ENCODE measurements at places on chromosomes 3 and 15.

DNA sequence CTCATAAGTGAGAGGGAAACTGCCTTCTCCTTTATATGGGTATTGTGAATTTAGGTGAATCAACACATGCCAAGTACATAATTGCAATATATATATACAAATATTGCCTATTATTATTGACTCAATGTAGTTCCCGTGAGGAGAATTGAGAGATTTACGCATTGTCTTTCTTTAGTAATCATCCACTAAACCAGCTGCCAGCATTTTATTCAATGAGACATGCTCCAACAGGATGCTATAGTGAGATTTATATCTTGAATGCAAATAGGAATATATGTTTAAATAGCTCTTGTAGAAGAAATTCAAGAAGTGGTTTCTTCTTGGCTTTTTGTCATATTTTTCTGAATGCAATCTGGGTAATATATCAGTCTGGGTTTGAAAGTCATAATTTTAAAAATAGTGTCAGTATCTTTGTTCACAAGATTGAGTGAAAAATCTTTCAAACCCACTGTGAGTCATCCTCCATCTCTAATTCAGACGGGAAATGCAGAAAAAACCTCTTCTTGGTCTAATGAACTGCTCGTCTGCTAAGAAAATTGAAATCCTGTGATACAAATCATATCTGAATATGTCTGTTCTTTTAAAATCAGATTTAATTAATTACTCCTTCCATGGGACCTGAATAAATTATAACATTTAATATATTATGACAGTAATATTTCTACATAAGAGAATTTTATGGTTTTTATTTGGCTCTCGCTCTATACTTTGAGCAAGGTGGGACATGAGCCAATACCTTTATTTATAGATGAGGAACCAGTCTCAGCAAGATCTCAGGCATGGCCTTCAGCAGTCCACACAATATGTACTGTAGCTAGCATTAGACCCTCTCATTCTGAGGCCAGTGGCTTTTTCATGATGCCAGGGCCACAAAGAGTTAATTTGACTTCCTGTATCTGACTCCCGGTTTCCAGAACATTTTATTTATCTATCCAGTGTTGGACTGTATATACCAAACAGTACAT lies 516.0 kb downstream of the GABRG3 start:
- no peak for DNase-seq

DNA sequence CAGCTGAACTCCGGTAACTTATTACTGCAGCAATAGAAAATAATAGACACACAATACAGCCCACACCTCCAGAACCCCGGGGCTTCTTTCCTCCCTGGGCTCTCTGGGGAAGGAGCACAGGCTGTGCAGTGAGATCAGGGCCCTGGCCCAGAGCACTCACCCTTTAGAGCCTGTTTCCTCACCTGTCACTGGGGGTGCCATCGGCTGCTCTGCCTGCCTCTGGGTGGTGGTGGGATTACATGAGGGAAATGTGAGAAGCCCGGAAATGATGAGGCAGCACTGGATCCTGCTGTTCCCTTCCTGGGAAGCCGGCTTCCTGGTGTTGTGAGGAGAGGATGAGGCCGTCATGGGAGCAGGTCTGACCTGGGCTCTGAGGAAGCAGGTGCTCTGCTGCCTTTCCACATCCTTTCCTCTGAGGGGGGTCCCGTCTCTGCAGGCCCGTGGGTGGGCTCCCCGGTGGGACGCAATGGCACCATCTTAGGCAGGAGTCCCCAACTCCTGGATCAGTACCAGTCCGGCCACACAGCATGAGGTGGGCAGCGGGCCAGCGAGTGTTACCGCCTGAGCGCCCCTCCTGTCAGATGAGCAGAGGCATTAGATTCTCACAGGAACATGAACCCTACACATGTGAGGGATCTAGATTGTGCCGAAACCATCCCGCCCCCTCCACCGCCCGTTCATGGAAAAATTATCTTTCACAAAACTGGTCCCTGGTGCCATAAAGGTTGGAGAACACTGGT lies 220.9 kb upstream of the CTDSPL start:
- DNase-seq, result no peak

GRCh38 chr3:189629803-189630455 lies 1.3 kb upstream of the TP63 start:
- no peak for DNase-seq

DNA sequence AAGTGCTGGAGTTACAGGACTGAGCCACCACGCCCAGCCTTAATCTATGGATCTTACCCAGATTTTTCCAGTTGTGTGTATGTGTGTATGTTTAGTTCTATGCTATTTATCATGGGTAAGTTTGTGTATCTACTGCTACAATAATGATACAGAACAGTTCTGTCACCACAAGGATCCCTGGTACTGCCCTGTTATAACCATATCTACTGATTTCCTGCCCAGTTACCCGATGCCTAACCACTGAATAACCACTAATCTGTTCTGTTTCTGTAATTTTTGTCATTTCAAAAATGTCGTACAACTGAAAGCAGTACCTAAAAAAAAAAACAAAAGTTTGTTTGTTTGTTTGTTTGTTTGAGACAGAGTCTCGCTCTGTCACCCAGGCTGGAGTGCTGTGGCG lies 123.7 kb upstream of the RAP2B start:
- no peak for DNase-seq

DNA sequence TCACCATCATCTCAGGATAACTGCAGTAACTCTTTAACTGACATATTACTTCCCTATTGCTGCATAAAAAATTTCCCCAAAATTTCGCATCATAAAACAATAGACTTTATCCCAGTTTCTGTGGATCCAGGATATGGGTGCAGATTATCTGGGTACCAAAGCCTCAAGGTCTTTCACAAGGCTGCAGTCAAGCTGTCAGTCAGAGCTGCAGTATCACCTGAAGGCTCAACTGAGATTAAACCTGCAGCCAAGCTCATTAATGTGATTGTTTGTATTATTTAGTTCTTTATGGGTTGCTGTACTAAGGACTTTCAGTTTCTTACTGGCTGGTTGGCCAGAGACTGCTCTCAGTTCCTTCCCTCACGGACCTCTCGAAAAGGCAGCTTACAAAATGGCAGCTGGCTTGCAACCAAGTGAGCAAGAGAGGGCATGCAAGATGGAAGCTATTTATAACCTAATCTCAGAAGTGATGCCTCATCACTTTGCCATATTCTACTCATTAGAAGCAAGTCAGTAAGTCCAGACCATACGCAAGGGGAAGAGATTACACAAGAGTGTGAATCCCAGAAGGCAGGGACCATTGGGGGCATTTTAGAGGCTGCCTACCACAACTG lies 54.9 kb downstream of the DCUN1D1 start:
- DNase-seq, result no peak

DNA sequence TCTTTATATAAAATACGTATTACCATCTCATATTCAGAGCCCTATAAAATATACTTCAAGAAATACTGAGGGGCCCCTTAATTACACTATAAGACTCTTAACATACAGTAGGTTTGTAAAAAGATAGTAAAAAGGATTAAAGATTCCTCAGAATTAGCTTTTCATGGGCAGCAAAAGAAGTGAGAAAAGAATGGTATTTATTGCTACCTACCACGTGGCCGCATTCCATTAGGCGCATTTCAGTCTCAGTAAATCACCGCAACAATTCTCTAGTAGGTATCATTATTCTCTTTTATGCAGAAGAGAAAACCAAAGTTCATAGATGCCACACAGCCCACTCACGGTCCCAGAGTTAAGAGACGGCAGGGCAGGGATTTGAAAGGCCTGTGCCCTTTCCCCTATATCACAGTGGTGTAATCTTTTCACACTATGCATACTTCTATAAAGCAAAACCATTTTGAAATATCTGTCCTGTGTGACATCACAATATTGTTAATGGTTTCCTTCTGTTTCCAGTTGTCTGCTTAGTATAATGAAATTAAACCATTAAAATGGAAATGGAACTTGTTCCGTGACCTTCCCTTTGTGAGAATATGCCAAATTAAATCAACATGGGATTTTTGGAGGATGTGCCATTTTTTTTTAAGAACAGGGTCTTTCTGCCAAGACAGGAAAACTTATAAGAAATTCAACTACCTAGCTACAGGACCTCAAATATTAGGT lies 1072.2 kb downstream of the FHIT start:
- DNase-seq, result no peak

DNA sequence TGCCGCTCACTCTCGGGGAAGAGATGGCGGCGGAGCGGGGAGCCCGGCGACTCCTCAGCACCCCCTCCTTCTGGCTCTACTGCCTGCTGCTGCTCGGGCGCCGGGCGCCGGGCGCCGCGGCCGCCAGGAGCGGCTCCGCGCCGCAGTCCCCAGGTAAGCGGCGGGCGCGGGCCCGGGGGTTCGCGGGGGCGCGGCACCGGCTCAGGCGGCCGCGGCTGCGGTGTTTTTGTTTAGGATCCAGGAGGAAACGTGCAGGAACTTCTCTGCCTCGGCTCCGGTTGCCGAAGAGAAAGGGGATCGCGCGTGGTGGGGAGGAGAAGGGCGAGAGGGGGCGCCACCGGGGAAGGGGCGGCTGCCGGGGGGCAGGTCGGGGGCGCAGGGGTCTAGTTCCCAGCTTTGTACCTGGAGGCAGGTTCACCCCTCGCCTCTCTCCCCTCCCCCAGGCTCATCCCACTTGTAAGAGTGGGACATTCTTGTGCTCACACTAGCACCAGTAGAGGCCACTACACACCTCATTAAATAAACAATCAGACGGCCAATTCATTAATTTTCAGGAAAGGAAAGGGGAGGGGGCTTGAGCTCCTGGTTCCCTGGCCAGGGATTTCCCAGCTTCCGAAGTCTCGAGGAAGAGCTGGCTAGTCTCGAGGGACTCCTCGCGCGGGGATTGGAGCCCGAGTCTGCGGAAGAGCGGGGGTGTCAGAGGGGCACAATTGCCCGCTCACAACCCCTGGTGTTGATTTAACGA lies 562 bp downstream of the NEO1 start:
- DNase-seq, result peak; percentile 80

- DNase-seq, result peak; percentile 79
Measured at GRCh38 chr3:12984023-12984823, 89.0 kb downstream of the IQSEC1 start.

DNA sequence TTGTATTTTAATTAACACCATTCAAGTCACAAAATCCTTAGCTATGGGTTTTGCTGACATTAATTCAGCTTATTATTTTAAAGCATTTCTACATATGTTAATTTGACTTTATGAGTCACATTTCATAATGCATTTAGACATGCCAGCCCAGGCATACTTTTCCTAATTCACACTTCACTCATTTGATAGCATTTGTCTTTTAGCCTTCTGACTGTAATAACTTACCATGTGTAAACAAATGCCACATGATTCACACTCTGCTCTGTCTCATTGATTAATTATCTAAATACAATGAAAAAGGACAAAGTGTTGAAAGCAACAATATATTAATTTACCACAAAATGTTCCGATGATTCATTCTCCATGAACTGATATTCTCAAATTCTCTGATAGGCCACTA lies 927.8 kb upstream of the EPHA6 start:
- no peak for DNase-seq

GRCh38 chr15:96790004-96790403 lies 459.5 kb downstream of the NR2F2 start:
- no peak for DNase-seq

- no peak for DNase-seq
Measured at GRCh38 chr3:177131927-177132636, 65.2 kb downstream of the TBL1XR1 start.

DNA sequence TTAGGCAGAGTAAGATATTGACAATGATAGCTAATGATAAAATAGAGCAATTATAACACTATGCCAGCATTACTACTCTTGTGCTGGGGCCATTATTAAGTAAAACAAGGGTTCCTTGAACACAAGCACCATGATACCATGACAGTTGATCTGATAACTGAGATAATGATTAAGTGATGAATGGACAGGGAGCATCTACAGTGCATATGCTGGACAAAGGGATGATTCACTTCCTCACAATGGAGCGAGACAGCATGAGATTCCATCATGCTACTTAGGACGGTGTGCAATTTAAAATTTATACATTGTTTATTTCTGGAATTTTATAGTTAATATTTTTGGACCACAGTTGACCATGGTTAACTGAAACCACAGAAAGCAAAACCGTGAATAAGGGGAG lies 156.6 kb downstream of the FHIT start:
- no peak for DNase-seq

- no peak for DNase-seq
Measured at GRCh38 chr3:102036017-102036416, 186.7 kb downstream of the NFKBIZ start.

GRCh38 chr15:47988564-47988963 lies 132.2 kb upstream of the SLC24A5 start:
- no peak for DNase-seq

DNA sequence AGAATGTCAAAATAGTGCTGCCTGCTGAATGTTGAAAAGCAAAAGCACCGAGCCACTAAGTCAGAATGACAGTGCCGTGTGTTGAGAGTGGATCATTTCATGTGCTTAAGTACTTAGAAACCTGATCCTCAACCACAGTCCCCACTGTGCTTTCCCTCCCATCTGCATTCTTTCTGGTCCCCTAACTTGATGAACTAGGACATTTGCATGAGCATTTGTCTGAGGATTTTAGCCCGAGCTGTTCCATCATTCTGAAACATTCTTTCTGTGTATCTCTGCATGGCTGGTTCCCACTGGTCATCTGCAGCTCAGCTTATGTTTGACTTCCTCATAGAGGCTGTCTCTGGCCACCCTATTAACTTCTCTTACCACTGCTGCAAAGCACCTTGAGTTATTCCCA lies 42.0 kb downstream of the SST start:
- DNase-seq, result peak; percentile 58

DNA sequence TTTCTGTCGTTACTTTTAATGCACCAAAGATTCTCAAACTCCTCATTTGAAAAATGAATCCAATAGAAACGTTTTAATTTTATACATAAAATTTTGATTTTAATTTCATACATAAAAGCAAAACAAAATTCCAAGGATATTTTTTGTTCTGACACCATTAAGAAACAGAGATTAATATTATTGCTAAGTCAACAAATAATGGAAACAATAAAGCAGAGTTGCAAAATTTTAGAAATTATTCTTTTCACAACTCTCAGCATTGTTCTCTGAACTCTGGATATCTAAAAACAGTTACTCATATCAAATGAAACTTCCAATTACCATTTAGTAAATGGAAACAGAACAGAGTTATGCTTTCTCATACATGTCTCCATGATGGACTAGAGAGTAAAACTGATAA lies 260.2 kb downstream of the EPHA6 start:
- no peak for DNase-seq

DNA sequence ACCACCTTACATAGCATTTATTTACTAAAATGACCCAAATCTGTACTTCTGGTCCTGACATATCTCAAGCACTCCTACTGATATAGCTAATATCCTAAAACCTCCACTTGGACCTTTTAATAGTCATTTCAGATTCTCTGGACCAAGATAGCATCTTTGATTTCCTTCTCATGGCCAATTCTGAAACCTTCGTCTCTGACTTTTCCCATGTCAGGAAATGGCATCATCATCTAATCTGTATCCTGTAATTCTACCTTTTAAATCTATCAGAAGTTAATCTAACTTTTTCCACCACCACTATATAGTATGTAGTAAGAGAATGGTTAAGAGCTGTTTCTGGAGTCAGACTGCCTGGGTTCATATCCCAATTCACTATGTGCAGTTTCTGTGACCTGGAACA lies 16.2 kb downstream of the STX19 start:
- DNase-seq, result no peak

GRCh38 chr3:189122110-189122509 lies 49.7 kb upstream of the TPRG1 start:
- no peak for DNase-seq

GRCh38 chr15:66786708-66787488 lies 84.9 kb downstream of the SMAD6 start:
- DNase-seq, result no peak
